ENCODE measurements at places on chromosomes 6 and 20.

DNA sequence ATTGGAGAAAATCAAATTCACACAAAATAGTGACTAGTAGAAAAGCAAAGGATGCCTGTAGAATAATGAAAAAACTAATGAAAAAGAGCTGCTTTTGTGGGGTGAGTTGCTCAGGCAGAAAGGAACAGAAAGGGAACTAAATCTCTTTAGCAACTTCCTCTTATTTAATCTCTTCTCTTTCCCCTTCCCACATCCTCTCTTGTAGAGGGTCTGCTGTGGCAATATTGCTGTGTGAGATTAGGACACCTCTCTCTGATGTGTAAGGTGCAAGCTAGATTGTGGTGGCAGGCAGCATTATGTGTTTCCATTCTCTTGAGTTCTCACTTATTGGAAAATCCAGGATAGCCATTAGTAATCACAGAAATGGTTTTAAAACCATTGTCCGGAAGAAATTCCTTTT lies 49.7 kb downstream of the SYNE1 start:
- DNase-seq: no peak

DNA sequence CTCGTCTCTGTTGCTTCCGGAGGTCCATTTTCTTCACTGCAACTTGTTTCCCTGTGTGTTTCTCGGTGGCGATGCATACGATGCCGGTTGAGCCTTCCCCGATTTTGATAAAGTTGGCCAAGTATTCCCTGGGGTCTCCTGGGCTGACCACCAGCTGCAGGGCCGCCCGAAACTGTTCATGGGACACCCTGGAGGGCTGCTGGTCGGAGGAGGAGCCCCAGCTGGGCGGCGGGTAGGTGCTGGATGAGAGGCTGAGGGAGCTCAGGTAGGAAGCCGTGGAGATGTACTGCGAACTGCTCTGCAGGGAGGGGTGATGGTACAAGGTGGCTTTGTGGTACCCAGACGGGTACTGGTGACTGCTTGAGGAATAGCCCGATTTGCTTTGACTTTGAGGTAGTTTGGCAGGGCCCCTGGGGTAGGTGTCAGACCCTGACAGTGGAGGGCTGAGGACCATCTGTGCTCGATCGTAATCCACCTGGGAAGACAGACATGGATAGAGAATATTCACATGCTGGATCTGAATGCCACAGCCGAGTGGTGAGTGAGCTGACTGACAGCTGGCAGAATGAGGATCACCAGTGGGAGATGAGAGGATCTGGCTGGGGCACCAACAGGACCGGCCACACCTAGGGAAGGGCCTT lies 51.6 kb downstream of the LAMP5 start:
- DNase-seq: no peak

DNA sequence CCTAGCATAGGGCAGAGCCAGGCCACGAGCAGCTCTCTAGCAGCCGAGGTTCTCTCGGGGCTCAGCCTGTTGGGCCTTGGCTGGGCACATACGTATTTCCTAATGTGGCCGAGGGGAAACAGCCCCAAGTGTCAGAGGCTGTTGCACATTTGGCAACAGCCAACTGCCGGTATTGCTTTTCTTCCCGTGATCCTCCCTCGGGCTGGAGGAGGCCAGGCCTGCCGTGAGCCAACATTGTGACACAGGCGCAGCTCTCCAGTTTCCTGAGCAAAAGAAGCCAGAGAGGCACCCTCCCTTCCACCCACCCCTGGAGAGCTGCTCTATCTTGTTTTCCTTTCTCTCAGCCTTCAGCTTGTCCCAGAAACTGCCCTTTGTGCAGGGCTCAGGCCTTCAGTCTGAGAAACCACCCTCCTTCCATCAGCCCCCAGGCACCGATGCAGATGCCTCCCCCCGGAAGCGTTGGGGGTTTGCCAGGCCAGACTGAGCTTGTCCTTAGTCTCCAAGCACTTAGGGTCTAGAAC lies 5.1 kb upstream of the BPI start:
- DNase-seq: no peak

DNA sequence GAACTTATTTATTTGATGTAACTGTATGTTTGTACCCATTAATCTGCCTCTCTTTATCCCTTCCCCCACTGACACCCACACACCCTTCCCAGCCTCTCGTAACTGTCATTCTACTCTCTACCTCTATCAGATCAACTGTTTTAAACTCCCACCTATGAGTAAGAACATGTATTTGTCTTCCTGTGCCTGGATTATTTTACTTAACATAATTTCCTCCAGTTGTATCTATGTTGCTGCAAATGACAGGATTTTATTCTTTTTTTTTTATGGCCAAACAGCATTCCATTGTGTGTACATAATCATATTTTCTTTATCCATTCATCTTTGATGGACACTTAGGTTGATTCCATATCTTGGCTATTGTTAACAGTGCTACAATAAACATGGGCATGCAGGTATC lies 49.3 kb downstream of the PHACTR2 start:
- no peak for DNase-seq

- DNase-seq: no peak
Measured at GRCh38 chr6:150712505-150713252, 113.0 kb downstream of the PLEKHG1 start.

DNA sequence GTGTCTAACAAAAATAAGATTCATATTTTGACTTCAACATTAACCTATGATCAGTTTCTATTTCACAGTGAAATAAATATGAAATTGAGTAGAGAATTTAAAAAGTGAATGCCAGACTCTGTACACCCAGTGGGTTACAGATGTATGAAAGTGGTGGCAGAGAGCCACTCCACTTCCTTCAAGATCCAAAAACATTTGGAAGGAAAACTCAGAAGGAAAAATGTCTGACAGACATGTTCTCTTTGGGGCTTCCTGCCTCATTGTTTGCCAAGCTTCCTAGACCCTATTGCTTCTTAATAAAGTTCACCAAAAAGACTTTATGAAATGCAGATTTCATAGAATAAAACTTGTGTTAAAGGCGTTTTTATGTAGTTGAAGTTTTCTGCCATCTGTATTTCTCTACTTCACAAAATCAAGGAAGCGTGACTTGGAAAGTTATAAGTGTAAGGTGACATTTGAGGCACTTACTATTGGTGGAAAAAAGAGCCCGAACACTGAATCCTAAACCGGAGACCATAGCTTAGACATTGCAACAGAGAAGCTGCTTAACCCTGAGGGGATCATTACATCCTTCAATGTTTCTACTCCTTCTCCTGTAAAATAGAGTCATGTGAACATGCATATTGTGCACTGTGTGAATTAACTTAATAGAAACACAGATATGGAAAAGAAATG lies 12.8 kb downstream of the HMGCLL1 start:
- no peak for DNase-seq

DNA sequence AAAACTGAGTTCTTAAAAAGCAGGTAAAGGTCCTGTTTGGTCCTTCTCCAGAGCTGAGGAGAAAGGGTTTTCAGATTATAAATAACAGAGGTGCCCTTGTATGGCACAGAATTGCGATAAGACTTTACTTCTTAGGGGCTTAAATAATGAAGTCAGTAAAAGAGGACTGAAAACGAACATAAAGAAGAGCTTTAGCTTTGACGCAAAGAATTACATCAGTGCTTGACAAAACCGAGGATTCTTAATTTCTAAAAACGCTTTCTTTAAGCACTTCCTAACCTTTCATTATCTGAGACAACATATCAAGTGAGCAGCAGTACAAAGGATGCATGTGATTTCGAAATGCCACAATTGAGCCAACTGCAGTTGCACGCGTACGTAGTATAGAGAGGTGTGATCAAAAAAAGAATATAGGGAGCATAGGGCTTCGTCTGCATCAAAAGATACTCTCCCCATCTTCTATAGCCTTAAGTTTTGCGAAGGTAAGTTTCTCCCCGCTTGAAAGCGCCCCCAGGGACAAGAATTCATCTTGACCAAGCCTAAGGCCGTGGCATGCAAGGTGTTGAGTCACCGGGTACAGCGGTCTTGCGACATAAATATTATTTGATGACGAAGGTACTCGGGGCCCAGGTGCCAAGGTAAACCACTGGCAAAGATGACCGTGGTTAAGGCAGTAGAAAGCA lies 778 bp upstream of the LOC128125822 start:
- peak; percentile 62 for DNase-seq

DNA sequence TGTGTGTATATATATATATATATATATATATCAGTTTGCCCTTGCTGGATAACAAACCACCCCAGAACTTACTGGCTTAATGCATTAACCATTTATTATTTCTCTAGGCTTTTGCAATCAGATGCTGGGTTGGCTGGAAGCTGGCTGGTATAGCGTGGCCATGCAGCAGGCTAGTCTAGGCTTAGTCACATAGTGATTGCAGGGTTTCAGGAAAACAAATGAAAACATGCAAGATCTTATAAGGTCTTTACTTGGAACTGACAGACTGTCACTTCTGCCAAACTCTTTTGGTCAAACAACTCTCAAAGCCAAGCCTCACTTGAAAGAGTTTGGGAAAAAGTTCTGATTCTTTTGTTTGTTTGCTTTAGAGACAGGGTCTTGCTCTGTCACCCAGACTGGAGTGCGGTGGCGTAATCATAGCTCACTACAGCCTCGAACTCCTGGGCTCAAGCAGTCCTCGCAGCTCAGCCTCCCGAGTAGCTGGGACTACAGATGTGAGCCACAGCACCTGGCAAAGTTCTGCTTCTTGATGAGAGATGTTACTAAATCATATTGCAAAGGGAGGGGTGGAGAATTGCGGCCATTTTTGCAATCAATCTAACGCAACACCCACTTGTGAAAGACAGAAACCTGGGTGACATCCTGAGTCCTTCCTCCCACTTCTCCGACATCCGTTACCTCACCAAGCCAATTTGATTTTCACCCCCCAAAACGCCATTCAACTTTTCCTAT lies 74.6 kb upstream of the RNF24 start:
- DNase-seq: no peak

GRCh38 chr6:108616544-108616943 lies 55.8 kb downstream of the FOXO3 start:
- no peak for DNase-seq

DNA sequence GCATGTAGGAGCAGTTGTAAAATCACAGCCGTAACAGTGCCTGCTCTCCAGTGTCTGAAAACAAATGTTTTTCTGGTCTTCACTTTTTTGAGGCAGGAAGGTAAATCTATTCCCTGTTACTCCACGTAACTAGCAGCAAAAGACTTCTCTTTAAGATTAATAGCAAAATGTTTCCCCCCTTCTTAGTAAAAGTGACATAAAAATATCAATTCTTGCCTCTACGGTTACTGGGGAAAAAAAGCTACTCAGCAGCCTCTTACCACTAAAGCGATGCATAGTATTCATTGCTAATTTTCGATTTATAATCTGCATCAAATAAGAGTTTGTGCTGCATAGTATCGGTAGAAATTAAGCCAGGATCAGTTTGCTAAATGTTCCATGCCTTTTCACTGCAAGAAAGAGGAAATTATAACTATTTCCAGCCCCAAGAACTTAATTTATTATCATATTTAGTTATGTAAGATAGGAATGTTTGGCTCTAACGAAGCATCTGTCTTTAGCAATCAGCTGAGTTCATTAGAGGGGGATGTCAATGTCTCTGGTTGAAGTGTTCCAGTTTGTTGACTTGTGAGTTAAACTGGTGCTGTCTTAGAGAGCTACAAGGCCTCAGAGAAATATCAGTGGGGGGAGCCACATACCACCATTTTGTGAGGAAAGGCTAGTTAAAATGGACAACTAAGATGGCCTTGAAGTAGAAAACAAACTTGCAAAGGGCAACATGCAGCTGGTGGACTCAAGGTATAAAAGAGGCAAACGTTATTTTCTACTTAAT lies 617 bp upstream of the TSPYL1 start:
- DNase-seq: no peak

GRCh38 chr20:8807480-8808201 lies 261.2 kb upstream of the PLCB4 start:
- no peak for DNase-seq

DNA sequence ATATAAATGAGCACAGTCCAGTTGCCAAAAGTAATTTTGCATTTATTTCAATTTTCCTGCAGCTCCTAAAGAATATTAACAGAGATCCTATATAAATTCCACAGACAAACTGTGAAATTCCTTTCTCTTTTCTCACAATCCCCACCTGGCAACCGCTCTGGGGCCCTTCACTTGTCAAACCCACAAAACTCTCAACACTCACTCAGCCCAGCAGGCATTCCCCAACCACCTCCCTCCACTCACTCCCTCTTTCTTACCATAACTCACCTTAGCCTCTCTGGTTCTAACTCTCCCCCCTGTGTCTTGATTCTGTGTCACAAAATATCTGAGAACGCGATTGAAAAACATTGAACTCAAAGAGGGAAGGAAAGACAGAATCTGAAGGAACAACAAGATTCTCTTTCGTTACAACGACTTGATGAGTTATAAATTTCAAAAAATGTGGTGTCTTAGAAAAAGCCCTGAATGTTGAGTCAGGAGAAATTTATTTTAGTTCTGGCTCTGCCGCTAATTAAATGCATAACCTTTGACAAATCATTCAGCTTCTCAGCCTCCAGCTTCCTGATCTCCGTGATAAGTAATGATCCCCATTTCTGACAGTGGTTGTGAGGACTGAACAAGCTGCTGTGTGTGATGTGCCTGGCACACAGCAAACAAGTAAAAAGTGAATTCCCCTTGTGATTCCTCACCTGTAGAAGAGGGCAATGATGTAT lies 87.9 kb downstream of the UNC5CL start:
- DNase-seq: no peak

GRCh38 chr6:169168706-169169105 lies 84.9 kb downstream of the THBS2 start:
- no peak for DNase-seq

GRCh38 chr6:26053992-26054780 lies 33.0 kb upstream of the HFE start:
- DNase-seq: no peak

DNA sequence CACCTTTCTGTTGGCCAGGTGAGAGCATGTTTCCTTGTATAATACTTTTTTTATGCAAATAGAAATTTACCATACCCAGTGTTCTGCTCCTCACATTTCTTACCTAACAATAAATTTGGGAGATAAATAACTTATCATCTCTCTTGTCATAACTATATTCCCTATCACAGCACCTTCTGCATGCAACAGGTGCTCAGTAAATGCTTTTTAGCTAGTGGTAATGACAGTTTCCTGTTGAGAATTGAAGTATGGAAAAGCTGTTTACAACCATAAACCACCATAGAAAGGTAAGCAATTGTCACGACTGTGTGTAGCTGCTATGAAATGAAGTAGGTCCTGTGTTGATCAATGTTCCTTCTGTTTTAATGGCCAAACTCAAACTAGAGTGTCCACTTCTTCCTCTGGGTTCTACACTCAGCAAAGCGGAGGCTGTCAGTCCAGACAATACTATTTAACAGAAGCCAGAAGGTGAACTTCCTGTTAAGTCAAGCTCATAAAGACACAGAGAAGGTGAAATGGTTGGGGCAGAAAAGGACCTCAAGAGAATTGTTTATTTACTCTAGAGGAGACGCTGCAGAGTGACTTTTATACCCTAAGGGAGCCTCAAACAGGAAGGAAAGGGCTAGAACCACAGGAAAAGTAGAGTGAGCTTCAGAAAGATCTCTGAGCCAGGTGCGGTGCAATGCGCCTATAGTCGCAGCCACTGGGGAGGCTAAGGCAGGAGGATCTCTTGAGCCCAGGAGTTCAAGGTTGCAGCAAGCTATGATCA lies 84.0 kb upstream of the SLC22A16 start:
- DNase-seq: no peak

Data from HuH-7 (cell line).